CD8-positive, alpha-beta memory T cell (primary cell): ENCODE measurements at places on chromosomes 5 and 9. TPM values are rescaled to one million over a fixed set of nuclear protein-coding genes. Genes with fewer than 3 reads are reported as not detected.

Gene RNF183
- total RNA-seq = not detected

Gene SMIM33
- total RNA-seq = 0.28 TPM

- no peak for DNase-seq
Measured at GRCh38 chr9:83699615-83700014, 8.1 kb downstream of the UBQLN1 start.

DNA sequence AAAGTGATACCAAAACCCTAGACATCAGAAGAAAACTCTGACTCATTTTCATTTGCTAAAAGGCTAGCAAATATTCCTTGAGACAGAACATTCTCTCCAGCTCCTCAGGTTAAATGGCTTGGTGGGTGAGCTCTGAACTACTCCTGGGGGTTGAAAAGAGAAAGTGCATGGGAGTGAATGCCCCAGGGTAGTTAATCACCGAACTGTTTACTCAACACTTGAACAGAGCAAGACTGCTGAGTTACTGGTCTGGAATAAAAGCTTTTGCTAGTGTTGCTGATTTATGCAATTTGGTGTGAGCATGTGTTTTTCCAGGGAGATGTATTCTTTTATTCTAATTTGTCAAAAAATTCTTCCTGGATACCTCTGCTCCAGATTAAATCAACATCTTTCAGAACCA is 88.3 kb upstream of the PRDM9 start:
- no peak for DNase-seq

Gene TMEM215
- total RNA-seq = not detected

GRCh38 chr9:133351908-133352634 is 4.1 kb downstream of the RPL7A start:
- no peak for DNase-seq

DNA sequence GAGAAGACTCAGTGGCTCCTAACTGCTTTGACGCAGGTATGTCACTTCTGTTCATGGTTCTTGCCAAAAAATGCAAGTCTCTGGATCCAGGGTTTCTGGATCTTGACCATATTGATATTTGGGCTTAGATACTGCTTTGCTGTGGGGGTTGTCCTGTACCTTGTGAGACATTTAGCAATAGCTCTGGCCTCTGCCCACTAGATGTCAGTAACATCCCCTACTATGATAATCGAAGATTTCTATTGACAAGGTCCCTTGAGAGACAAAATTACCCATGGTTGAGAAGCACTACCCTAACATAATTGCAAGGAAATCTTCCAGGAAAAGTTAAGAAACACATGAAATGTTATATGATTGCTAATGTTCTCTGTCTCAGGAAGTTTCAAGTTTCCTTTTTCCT is 285.4 kb downstream of the TMEM232 start:
- DNase-seq = no peak

GRCh38 chr5:82465235-82465634 is 187.1 kb upstream of the RPS23 start:
- no peak for DNase-seq

Gene SNCAIP
- total RNA-seq = not detected

DNA sequence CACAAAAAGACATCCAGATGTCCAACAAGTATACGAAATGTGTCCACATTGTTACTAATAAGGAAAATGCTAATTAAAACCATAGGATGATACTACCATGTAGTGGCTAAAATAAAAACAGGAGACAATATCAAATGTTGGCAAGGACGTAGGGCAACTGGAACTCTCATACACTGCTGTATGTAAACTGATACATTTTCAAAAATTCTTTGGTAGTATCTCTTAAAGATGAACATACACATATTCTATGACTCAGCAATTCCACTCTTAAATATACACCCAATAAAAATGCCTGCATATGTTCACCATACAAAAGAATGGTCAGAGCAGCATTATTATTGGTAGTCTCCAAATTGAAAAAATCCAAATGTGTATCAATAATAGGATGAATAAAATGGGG is 2.9 kb upstream of the CCDC180 start:
- DNase-seq = no peak

DNA sequence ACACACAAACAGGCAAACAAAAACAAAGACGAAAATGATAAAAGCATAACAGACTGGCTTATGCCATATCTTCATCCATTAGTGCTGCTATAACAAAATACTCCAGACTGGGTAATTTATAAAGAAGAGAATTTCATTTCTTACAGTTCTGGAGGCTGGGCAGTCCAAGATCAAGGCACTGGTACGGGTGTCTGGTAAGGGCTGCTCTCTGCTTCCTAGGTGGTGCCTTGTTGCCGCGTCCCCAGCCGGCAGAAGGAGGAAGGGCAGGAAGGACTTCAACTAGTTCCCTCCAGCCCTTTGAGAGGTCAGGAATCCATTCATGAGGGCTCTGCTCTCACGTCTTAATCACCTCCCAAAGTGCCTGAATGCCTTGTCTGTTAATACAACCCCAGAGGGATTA is 122.6 kb downstream of the BOD1 start:
- DNase-seq = no peak

Gene PCDHGC4
- not detected for total RNA-seq

GRCh38 chr5:6692906-6693305 is 20.3 kb upstream of the TENT4A start:
- DNase-seq = no peak

GRCh38 chr9:37909326-37909725 is 5.4 kb upstream of the SLC25A51 start:
- DNase-seq = no peak

Gene HAPLN1
- not detected for total RNA-seq

Gene RORB
- total RNA-seq = not detected

Gene ASS1
- total RNA-seq = 3.4 TPM
